ENCODE measurements at places on chromosomes 4 and X. TPM values are rescaled to one million over a fixed set of nuclear protein-coding genes. Genes with fewer than 3 reads are reported as not detected.
A peak's percentile ranks its signal among the peaks of the same experiment; 100 is the strongest.

DNA sequence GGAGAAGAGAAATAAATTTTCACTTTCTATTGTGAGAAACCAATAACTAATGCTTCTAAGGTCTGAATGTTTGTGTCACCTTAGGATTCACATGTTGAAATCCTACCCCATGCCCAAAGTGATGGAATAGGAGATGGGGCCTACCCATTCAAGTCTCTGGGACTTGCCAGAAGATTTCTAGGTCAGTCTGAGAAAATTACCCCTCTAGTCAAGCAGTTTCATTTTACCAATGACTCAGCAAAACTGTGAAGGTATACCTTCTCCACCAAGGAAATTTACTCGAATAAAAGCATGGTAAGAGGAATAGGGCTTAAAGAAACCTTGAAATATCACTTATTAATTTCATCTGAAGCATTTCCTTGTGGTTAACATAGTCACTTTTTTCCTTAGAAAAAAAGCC is 23.5 kb upstream of the PAPSS1 start:
- no peaks in the 10 kb centered on the region for H3K4me1 ChIP-seq
- DNase-seq = no peak
- peaks cover 10% of the 10 kb centered on the region for H3K27me3 ChIP-seq
- no peak overlapping the region for H3K4me3 ChIP-seq

DNA sequence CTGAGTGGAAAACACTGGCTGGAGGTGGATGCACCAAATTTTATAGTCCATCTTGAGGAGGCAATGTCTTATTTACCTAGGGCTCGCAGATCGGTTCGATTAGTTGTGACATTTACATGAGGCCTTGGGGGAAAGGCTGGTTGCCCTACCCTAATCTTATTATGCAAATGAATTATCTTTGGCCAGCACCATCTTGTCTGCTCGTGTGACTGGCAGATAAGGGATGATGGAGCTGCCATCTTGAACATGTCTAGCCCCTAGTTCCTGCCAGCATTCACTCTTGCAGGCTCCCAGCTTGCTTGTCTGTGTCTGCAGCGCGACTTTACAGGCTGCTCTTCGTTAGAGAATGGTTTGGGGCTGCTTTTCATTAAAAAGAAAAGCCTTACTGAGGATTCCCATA is 61.9 kb downstream of the SEC24B start:
- DNase-seq = no peak
- no peak overlapping the region for H3K4me3 ChIP-seq
- H3K27me3 ChIP-seq = no peaks in the 10 kb centered on the region
- no peak overlapping the region for H3K27ac ChIP-seq
- H3K4me1 ChIP-seq = no peaks in the 10 kb centered on the region

DNA sequence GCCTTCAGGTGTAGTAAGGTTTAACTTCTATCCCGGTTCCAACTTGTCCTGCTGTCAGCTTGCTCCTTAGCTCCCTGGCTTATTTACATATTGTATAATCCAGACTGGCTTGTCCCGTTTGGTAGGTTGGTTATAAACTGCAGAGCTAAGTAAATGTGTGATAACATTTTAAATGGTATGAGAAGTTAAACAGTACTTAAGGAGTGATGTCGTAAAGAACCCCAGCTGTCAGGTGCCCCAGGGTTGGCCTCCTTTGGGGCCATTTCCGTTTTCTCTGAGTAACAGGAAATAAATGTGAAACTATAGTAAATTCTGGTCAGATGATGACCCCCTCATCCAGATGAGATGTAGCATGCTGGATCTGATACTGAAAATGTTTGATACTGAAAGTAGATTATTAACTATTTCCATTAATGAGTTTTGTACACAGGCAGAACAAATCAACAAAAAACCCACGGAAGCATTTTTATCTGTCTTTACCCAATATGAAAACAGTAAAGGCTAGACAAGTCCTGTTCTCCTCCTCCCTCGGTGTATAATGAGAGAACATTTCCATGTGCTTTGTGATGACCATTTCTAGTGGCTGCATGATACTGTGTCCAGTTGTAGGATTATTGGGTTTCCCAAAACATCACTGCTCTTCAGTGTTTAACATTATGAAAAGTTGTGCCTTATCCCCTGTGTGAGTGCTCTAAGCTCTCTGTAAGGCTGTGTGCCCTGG is 22.4 kb downstream of the GAB1 start:
- H3K36me3 ChIP-seq = no peaks in the 10 kb centered on the region
- DNase-seq = peak; percentile 13
- H3K4me1 ChIP-seq = peaks cover 27% of the 10 kb centered on the region
- H3K27ac ChIP-seq = peak overlapping the region; percentile 89

DNA sequence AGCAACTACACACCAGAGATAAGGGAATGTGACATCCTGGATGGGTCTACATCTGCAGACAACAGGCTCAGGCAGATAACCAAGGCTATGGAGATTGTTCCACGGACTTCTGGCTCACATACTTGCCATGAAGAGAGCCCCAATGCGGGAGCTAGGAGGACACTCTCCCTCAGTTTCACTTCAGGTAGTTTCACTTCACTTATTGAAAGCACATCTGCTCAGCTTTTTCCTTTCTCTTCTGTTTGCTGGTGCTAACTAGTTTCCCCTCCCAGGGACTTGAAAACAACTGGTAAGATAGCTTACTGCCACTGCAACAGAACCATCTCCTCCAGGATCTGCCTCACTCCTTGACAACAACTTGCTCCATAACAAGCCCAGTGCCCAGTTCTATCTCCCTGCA is 1.4 kb upstream of the CT47C1 start:
- no peak overlapping the region for H3K4me3 ChIP-seq
- no peak overlapping the region for H3K27ac ChIP-seq
- H3K4me1 ChIP-seq = no peaks in the 10 kb centered on the region

Gene SHROOM4
- total RNA-seq = not detected

Gene TAF7L
- total RNA-seq = 0.11 TPM

Gene TASL
- 5.2 TPM for total RNA-seq

Gene PASD1
- total RNA-seq = not detected

All from activated T-helper 2 cell treated with anti-CD3 and anti-CD28 coated beads, Interferon-gamma antibody, Interleukin-2, Interleukin-4, amounts not matched to agents 10 μg/mL and 5 μg/mL and 100 μg/mL, durations not matched to agents 14 hours and 24 hours and 36 hours (primary cell).